SK-N-SH treated with all-trans-retinoic acid at 6 μM for 48 hours (cell line): ENCODE measurements at places on chromosomes 7 and 10.

DNA sequence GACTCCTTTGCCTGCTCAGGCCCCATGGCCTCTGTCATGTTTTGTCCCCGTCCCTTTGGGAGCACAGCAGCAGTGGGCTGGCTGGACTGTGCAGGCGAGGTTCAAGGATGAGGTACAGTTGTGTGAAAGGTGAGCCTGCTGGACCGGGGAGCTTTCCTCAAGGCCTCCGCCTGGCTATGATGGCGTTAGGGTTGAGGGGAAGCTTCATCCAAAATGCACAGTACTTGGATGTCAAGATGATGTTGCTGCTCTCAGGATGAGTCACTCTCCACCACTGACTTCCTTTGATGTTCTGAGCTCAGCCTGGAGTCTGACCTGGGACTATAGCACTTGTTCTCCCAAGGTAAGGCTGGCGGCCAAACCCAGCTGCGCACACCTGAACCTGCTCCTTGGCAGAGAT lies 152.7 kb upstream of the SHH start:
- ATAC-seq = no peak

DNA sequence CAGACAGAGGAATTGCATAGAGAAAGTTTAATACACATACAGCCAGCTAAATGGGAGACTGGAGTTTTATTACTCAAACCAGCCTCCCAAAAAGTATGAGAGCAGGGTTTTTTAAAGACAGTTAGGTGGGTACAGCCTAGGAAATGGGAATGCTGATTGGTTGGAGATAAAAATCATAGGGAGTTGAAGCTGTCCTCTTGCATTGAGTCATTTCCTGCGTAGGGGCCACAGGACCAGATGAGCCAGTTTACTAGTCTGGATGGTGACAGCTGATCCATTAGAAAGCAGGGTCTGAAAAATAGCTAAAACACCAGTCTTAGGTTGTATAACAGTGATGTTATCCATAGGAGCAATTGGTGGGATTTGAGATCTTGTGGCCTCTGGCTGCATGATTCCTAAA lies 76.1 kb upstream of the POM121L12 start:
- no peak for ATAC-seq

DNA sequence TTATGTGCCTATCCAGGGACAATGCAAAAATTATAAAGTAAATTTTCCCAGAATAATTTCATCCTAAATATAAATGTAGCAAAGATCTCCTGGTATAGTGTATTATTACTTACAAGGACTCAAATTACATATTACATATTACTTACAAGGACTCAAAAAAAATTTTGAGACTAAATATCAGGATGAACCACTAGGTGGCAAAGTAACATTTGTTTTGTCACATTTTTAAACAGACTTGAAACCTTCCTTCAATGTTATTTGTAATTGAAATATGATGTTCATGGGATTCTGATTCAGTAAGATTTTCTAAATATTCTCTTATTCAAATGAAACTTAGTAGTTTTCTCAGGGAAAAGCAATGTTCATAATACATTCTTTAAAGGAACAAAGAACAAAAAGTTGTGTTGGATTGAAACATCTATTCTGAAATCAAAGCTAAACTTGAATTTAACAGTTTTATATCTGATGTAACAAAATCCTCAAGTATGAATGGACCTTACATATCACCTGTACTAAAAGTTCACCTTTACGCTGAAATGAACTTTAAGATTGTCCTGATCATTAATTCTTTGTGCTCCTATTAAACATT lies 74.3 kb upstream of the GNAI1 start:
- peak; percentile 79 for ATAC-seq

DNA sequence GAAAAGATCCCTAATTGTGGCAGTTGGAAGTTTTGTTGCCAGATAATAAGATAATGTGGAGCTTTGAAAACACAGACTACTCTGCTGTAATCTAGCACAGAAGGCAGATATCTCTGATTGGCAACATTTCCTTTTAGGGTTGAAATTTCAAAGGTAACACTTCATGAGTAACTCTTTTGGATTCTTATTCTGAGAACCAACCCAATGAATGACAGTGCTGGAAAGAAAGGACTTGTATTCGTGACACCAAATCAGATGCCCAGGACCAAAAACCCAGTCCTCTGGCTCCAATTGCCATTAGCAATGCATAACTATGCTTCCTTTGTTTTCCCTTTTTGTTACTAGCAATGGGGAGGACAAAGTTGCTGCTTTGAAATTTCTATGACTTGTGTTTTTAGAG lies 41.0 kb upstream of the ELMO1 start:
- ATAC-seq = no peak

GRCh38 chr10:77921395-77921794 lies 5.2 kb downstream of the DLG5 start:
- no peak for ATAC-seq

- ATAC-seq = no peak; the same call in 2 of the 3 replicates
These were observed 1.3 kb downstream of the OGDHL start for GRCh38 chr10:49760789-49761188.

- ATAC-seq = no peak
These were observed 228.1 kb downstream of the TFEC start for GRCh38 chr7:115802415-115802814.
